ENCODE measurements at places on chromosomes 7 and 10.

DNA sequence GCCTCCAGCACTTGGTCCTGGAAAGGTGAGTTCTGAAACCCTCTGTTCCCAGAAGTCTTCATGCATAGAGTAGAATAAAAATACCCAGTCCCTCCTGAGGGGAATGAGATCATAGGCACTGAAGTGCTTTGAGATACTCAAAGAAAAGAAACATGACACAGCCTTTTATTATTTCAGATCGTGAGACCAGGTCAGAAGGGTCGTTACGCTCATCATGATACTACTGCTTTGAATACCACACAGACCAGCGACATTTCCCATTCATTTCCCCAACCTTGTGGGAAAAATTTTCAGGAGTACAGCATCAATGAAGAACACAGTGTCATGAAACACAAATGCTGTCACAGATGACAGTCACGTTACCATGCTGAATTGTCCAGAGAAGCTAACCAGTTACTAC is 15.0 kb downstream of the CLRN3 start:
- no peak for DNase-seq

- DNase-seq: peak; percentile 10
These were observed 57.1 kb downstream of the KIF5B start for GRCh38 chr10:31999070-31999660.

DNA sequence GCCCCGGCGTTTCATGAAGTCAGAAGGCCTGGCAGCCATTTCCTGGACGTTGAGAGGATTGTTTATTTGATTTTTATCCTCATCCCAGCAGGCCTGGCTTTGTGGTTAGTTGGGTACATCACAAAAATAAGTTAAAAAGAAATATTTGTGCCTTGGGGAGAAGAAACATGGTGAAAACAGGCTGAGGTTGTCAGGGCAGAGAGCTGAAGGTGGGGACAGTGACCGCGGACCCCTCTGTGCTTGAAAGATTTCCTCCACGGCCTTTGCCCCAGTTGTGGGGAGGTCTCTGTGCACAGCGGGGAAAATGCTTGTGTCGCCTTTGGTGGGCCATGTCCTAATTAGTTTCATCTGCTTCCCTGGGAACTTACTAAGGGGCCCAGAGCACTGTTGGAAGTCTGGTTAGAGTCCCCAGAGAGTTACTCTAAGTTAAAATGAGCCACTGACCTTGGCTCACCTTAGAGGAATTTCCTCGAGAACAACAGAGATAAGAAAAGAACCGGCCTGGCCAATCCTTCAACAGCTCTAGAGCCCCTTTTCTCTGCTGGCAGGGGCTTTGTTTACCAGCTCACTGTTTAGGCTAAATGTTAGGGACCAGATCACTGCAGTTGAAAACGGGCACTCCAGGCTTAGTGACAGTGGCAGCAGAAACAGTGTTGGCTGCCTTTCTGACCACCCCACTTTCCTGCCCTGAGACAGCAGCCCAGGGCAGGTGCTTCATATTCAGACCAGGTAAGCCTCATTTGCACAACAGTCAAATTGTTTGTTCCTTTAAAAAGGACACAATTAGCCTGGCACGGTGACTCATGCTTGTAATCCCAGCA is 37.9 kb downstream of the CRCP start:
- peak; percentile 49 for DNase-seq

DNA sequence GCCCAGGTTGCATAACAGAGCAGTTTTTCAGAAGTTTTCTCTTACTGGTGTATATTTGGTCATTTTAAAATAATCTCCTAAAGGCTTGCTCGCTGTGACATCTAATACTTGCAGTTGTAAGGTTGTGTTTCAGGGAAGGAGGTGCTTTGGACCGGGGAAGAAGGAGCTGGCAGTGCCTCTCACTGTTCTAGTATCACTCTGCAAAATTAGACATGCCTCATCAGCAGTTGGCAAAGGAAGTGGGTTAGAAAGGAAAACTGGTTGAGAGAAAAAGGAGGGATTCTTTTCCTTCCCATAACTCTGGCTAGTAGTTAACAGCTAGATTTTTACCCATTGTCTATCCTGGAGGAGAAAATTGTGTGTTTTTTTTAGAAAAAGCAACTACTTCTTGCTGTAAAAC is 34.8 kb downstream of the CUL1 start:
- no peak for DNase-seq

DNA sequence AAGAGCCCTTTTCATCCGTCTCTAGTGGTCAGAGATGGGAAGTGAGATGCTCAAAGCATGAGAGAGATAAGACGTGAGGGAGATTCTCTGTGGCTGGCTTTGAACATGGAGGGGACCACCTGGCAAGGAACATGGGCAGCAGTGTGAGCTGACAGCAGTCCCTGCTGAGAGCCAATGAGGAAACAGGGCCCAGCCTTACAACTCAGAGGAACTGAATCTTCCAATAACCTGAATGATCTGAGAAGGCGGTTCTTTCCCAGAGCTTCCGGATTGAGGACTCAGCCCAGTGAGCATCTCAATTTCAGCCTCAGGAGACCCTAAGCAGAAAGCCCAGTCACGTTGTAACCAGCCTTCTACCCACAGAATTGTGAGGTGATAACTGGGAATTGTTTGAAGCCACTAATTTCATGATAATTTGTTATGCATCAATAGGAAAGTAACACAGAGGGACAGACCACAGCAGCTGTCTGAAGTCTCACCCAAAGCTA is 33.9 kb upstream of the IKZF1 start:
- no peak for DNase-seq

GRCh38 chr7:111711426-111712065 is 149.3 kb upstream of the IMMP2L start:
- no peak for DNase-seq

DNA sequence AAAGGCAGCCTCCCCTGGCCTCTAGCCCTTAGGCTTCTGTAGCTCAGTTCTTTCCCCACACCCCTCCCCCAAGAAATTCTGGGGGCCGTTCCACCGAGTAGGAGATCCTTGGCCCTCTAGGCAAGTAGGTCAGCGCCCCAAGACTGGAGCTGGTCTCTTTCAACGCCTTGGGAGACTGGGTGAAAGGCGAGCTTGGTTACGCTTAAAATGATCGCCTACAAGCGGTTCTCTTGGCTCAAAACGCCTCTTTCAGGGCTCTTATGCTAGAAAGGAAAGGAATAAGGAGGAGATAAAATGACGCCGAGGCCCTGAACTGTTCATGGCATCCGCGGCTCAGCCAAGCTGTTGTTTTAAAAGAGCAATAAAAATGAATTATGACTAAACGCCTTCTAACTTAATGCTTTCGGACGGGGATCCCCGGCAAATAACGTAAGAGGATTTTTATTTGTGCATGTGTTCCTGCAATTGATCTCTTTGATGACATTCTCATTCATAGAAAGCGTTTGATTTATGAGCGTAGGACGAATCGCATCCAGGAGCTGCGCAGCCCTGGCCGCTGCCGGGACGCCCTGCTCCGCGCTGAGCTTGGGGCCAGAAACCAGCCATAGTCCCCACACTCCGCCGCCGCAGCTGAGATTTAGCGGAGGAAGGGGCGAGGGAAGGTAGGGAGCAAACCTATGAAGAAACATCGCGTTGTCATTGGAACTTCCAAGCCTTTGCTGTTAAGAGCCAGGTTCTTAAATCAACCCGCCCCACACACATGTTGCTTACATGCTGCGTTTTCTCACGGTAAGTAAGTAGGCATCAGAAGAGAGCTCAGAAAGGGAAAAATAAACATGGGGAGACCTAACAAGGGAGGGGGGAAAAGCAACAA is 3.0 kb upstream of the HOXA1 start:
- DNase-seq: peak; percentile 80

DNA sequence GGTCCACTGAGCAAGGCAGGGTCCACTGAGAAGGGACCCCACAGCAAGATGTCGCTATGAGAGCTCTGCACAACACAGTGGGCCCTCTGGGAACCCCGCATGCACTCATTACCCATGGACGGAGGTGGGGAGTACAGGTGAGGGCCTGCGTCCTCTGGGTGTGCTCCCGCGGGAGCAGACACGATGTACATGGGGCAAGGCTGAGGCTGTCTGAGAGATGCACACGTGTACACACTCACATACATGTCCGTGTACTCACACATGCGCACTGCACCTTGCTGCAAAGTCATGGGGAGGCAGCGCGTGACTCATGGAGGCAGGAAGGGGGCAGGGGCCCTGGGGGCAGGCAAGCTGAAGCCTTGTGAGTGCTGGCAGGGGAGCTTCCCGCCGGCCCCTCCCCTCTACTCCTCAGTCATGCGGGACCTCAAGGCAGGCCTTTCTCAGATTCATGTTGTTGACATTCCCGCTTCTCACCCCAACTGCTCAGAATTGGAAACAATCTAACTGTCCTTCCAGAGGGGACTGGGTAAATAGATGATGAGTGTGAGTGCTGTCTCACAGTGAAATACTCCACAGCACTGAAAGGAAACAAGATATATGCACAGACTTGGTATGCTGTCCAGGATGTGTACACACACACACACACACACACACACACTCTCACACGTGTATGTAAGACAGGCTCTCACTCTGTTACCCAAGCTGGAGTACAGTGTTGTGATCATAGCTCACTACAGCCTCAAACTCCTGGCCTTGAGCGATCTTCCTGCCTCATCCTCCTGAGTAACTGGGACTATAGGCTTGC is 40.0 kb downstream of the GOLGA7B start:
- peak; percentile 78 for DNase-seq

DNA sequence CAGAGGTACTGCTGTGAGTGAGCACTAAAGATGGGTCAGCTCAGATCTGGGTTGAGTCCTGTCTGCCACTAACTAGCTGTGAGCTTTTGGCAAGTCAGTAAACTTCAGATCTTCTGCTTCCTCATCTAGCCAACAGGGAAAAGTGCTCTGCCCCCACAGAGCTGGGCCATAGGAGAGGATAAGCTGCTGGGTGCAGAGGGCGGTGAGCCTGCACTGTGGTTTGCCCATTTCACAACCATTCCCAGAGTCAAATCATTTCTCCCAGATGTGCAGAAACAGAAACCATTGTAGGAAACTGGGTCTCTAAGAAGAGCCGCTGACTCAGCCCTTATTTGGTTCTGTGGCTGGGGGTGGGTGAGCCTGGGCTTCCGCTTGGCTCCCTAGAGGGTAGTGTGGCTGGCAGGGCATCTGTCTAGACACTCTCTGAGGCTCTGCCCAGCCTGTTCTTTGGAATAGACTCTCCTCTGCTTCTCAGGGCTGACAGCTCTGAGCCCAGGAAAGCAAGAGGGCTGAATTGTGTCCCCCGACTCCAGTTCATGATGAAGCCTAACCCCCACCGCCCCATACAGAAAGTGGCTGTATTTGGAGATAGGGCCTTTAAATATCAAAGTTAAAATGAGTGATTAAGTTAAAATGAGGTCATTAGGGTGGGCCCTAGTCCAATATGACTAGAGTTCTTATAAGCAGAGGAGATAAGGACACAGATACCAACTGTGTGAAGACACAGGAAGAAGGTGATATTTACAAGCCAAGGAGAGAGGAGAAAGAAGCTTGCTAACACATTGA is 29.5 kb upstream of the ARHGAP22 start:
- DNase-seq: peak; percentile 86

- no peak for DNase-seq
These were observed 189.0 kb downstream of the TCF7L2 start for GRCh38 chr10:113138937-113139585.

- no peak for DNase-seq
These were observed 496.2 kb upstream of the FOXK1 start for GRCh38 chr7:4185721-4186512.

GRCh38 chr7:135770139-135770710 is 21.6 kb upstream of the FAM180A start:
- peak; percentile 39 for DNase-seq

GRCh38 chr10:78059906-78060702 is 26.4 kb downstream of the RPS24 start:
- DNase-seq: no peak

DNA sequence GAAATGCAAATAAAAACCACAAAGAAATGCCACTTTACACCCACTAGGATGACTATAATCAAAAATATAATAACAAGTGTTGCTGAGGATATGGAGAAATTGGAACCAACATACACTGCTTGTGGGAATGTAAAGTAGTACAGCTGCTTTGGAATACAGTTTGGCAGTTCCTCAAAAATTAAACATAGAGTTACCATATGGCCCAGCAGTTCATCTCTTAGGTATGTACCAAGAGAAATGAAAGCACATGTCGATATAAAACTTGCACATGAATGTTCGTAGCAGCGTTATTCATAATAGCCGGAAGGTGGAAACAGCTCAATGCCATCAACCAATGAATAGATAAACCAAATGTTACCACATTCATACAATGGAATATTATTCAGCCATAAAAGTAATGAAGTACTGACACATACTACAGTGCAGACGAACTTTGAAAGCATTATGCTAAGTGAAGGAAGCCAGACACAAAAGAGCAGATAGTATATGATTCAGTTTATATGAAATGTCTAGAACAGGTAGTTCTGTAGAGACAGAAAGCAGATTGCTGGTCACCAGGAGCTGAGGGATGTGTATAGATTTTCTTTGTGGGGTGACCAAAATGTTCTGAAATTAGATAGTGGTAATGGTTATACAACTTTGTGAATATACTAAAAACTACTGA is 12.4 kb downstream of the BCAP29 start:
- peak; percentile 94 for DNase-seq

DNA sequence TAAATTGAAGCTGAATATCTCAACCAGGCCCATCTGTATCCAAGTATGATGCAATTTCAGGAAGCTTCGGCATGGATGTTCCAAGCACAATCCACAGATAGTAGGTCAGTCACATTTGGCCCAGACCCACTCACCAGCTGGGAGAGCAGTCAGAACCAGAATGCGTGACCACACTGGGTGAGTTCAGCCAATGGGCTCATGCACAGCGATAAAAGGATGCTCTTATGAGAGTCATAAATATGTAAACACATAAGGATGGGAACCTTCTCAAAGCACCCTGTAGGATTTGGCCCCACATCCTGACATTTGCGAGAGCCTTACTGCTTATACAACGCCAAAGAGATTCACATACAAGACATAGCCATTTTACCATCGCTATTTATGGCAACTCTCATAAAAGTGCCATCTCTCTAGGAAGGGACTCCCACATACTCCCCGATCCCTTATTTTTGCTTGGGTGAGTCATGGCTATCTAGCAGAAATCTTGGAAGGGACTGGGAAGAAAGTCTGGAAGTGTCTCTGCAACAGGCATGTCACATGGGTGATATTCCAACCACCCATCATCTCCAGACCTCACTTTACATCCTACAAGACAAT is 3.0 kb downstream of the AFAP1L2 start:
- DNase-seq: peak; percentile 54

- DNase-seq: peak; percentile 89
These were observed 494.3 kb downstream of the GALNT17 start for GRCh38 chr7:71626206-71626605.

DNA sequence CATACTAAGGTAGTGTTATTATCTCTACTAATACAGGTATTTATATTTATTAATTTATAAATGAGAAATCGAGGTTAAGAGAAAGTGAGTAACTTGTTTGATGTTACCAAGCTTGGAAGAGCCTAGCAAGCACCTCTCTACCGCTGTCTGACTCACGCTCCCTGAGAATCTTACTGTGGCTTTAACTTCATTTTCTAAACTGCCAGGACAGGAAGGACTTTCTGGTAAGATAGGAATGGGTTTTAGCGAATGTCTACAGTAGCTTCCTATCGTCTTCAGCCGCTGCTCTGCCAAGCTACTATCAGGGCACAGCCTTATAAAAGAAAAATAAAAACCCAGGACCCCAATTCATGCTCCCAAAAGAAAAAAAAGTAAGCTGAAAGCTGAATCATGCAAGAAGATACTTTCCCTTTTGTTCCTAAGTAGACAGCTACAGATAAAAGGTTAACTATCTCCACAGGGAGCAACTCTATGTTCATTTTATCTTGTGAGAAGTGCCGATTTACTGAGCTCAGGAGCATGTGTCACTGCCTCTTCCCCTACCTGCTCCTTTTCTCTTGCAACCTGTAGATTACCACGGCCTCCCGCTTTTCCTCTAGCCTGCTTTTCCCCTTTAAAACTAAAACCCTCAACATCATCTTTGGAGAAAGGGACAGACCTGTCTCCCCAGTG is 60.2 kb downstream of the THNSL1 start:
- DNase-seq: no peak

GRCh38 chr7:99623091-99623693 is 6.4 kb downstream of the ZSCAN25 start:
- no peak for DNase-seq
